ENCODE measurements at places on chromosomes 4 and X.

DNA sequence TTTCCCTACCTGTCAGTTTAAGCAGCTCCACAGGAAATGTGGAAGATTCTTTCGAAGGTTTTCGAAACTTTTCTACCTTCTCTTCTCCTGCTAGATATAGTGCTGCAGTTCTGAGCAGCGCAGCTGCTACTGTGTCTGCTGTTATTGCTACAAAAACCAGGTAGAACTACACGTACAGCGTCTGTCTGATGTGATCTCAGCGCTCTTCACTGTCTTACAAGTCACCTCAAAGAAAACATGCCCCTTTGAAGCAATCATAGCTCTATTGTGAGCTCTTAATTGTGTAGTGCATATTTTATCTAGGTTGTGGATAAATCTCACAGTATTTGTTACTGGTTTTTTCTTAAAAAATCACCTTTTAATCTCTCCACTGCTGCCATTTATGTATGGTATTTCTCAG is 147.6 kb upstream of the BMPR1B start:
- no peak for DNase-seq

- no peak for DNase-seq
Observed at GRCh38 chrX:110025395-110025794, 22.5 kb downstream of the TMEM164 start.

DNA sequence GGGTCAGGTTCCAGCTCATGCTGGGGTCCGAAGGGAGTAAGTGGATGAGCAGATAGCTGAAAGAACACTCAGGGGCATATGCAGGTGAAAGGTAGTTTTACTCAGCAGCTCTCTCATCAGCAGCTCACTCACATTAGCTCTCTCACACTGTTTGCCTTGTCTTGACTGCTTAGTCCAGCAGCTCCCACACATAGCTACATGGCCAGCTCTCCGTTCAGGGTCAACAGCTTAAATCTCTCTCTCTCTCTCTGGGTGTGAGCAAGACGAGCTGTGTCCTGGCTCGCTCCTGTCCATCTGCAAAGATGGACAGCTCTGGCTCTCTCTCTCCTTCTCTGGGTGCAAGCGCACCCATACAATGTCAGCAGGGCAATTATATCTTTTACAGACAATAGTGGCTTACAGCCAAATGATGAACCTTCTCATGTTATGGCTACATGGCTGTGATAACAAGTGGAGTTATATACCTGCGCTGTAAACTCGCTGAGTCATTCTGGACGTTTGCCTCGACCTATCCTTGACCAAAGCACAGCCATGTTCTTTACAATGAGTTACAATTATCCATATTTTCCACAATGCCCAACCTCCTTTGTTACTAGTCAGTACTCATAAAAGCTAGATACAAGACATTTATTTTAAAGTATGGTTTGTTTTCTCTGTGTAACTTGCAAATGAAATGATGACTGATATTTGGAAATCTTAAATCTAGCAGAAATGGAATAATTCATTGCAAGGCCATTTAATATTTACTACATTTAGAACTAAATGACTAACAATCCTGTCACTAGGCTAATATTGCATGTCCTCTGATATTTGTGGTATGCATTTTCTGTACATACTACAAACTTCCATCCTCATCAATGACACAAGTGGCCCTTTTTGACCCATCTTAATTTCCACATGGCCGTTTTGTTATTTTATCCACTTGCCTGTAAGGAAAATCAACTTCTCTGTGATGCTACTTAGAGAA is 9.3 kb downstream of the PAPSS1 start:
- DNase-seq = no peak

DNA sequence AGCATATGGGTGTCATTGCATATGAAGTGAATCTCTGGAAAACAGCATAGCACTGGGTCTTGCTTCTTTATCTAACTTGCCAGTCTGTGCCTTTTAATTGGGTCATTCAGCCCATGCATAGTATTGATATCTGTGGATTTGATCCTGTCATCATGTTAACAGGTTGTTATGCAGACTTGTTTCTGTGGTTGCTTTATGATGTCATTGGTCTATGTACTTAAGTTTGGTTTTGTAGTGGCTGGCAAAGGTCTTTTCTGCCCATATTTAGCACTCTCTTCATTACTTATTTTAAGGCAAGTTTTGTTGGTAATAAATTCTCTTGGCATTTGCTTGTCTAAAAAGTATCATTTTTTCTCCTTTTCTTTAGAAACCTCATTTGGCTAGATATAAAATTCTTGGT is 221.1 kb upstream of the ITM2A start:
- no peak for DNase-seq

DNA sequence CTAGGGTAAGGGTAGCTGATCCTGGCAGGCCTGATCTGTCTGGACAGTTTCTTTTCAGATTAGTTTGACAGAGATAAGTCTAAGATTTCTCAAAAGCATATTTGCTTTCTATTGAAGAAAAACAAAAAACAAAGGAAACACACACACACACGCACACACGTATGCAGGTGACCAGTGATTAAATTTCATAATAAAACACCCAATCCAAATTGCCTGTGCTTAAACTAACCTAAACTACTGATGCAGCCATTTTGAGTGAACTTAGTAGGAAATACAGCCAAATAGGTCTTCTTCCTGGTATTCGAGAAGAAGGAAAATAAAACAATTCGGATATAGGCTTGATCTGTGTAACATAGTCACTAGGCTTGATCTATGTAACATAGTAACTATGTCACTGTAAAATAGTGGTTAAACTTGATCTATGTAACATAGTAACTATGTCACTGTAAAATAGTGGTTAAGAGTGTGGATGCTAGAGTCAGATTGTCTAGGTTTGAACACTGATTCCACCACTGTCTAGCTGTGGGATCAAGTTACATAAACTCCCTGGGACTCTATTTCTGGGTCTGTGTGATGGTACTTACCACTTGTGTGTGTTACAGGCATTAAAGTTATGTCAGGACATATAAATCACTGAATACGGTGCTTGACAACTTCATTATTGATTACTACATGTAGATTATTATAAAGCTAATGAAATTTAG is 9.8 kb upstream of the CCNG2 start:
- DNase-seq = no peak

DNA sequence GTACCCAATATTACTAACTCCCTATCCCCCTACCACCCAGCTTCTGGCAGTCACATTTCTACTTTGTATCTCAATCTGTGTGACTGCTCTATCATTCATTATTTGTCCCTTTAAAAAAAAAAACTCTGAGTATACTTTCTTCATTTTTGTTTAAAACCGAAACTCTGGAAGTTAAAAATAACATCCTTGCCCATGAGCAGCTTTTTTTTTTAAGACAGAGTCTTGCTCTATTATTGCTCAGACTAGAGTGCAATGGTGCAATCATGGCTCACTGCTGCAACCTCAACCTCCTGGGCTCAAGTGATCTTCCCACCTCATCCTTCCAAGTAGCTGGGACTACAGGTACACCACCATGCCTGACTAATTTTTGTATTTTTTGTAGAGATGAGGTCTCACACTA is 15.8 kb downstream of the UBE2K start:
- no peak for DNase-seq

DNA sequence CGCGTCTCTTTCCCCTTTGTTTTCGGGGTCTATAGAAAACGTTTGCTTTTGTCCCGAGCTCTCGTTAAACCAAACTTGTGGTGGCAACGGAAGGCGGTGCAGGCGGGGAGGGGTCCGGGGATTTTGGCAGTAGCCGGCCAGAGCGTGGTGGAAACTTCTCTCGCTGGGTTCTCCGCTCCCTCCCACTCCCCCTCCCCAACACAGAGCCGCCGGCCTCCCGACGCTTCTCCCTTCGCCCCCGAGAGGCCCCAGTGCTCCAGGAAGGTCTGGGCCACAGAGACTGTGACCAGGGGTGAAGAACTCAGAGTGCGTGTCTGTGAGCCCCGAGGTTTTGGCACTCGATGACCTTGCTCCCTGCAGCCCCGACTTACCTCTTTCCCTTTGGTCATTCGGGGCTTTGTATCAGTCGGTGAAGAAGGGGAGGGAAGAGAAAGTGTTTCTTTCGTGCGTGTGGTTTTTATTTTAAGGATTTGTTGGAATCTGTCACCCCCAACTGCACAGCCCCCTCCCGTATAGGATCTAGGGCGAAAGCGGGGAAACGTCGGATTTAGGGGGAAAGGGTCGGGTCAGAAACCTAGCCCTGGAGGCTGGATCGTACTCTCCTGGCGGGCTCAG is 9.0 kb upstream of the BCOR start:
- no peak for DNase-seq

DNA sequence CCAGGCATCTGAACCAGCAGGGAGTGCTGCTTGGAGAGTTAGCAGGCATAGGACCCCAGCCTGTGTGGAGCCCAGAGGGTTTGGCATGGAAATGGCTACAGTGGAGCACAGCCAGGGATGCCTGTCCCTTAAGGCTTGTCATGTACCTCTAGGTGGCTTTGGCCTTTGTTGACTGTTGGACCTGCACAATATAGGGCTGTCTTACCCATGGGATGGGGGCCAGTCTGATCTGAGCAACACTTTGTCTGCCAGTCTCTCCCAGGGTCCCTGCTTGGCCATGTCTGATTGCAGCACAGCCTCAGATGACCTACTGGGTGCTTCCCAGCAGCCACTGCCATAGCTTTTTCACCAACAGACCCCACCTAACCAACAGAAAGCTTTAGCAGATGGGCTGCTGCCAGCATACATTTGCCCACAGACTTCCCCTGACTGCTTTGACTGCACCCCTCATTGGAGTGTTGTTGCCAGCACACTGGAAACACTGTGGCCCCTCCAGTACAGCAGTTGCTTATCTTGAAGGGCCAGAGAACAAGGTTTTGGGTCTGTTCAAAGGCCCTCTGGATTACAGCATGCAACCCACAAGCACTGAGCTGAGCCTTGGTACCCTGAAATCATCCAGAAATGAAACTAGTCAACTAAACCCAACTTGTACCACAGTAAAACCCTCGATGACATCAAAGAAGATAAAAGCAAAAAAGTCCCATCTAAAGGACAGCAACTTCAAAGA is 22.1 kb downstream of the ANAPC10 start:
- DNase-seq = no peak

DNA sequence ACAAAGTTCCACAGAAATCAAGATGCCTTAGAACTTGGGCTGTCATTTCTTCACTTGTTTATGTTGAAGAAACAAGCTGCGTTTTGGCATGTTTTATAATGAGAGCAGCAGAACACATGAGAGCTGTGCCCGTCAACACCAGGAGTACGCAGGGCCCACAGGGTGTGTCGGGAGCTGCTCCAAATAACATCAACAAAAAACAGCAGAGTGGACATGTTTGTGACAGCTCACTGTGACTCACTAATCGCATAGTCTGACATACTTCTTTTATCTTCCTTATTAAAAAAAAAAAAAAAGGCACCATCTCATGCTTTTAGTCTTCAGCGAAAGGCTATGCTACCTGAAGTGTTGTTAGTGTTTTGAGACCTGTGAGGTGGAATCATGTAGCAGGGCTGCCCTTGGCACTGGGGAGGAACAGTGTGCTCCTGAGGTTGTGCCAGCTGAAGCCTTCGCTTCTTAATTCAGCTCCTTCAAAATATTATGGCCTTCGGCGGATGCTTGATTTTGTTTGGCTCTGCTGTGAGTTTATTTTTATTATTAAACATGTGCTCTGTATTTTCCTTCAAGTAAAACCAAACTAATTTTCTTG is 32.8 kb downstream of the FHDC1 start:
- no peak for DNase-seq

DNA sequence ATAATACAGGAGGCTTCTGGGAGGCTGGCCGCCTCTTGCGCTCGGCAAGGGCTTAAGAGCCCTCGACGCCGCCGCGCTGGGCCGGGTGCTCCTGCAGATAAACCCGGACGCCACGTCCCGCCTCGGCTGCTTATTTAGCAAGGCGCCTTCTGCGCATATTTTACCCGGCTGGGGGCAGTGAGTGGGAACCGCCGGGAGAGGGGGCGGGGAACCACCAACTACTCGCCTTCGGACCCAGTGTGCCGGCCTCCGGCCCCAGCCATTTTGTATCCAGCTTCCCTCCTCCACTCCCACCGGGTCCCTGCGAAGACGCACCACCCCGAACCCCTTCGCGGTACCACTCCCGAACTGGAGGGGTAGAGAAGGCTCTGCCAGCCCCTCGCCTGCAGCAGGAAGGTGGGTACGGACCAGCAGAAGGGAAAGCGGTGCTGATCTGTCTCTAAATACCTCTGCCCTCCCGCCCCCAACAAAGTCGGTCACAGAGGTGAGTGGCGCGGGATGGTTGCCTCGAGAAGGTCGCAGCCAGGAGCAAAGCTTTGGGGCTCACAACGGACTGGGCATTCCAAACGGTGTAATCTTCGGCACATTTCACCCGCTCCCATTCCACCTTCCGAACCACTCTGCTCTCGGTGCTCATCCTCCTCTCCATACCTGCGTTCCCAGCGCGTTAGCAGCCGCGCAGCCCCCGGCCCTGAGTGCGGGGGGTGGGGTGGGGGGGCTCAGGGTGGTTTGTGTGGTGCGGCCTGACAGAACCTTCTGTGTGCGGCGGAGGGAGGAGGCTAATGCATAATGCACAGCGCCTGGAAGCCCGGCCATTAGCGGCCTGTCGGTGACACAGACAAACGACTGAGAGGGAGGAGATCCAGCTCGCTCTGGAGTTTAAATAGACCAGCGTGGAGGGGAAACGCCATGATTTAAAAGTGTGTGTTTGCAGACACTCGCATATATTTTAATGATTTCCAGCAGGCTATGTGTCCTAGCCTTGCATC is 4.9 kb upstream of the BCOR start:
- DNase-seq = no peak

DNA sequence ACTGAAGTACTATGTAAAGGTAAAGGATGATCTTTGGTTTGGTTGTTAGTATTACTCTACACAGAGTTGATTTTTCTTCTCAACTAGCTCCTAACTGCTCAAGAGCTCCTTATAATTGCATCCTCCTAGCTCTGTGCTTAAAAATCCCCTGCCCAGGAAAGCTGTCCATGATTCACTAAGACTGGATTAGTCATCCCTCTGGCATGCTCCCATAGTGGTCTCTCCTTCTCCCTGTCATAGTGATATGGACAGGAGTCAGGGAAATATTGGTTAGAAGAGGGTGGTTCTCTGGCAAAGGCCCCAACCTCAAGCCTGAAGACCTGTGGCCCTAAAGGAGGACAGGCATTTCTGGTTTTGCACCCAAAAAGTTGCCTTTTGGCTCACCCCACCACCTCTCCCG is 242.3 kb upstream of the KCNIP4 start:
- DNase-seq = peak; percentile 9

DNA sequence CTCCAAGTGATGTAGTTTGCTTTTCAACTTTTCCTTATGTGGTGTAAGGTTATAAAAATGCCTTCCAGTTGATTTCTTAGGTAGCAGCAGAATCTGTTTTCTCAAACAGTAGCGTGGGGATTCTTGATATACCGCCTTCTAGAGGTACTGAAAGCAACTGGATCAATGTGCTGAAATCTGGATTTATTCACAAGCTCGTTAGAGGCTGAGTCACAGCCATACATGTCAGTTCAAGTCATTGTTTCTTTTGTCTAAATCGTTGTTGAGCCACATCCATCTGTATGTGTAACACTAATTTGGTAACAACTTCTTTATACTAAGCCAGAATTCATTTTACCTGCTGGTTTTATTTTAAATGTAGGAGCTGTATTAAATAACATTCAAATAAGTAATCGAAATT is 200.0 kb upstream of the MAD2L1 start:
- no peak for DNase-seq

DNA sequence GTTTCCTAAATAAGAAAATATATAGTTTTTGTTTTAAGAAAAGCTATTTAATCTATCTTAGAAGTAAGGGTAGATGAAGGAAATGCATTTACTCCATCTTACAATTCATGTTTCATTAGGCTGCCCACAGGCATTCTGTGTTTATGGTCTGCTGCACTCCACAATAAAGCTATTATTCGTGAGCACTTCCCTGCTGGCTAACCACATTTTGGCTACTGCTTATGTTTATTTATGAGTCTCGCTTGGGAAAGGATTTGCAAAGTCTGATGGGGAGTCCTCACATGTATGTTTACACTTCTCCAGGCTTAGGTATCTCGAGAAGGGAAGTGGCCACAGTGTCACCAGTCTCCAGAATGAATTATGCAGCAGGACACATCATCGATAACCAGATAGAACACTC is 260.8 kb upstream of the VCX start:
- no peak for DNase-seq

Measured in AG08395 (cell line).